SJSA1 (cell line): ENCODE measurements at places on chromosomes 1 and 21. TPM values are rescaled to one million over a fixed set of nuclear protein-coding genes. Genes with fewer than 3 reads are reported as not detected.

PMF1 gene
- total RNA-seq, result 85.6 and 100 TPM in 2 replicates

- DNase-seq, result no peak
Observed at GRCh38 chr1:235923466-235924021, 56.8 kb upstream of the LYST start.

DNA sequence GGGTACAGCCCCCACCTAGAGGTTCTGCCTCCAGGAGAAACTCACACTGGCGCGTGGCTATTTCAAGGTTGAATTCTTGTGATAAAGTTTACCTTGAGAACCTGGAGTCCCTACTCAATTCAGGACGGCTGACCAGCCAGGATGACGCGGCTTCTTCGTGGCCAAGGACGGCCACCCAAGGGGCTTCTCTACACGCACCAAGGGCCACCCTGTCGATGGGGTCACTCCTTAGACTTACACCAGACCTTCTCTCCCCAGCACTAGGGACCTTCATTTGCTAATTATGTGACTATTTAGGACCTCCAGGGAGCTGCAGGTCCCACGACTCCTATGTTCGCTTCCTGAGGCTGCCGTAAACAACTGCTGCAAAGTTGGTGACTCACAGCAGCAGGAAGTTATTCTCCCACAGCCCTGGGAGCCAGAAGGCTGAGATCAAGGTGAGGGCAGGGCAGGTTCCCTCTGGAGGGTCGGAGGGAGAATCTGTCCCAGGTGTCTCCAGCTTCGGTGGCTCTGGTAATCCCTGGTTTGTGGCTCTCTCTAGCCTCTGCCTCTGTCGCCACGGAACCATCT is 135.9 kb downstream of the NPHP4 start:
- peak; percentile 92 for DNase-seq

DNA sequence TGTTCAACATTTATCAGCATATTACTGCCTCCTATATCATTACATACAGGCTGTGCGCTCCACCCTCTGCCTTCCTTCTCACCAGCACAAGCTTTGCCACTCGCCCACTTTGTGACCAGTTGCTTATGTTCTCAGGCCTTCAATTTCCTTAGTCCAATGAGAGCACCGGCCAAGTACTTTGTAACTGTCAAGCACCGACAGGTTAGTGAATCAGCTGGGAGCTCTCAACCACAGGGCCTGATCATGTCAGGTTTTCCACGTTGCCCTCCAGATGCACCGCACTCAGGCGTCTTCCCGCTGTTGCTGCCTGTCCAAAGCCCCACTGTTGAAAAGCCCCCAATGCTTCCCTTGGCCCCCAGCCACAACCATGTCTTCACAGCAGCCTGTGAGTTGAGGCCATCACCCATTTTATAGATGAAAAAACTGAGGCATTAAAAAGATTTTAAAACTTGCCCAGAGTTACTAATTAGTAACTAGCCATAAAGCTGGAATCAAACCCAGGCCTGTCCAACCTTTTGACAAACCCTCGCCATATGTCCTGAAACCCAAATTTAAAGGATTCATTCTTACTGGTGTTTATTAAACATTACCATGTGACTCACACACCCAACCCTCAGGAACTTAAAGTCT is 3.4 kb upstream of the KCNN3 start:
- no peak for DNase-seq

GRCh38 chr1:31881688-31882000 is 56.5 kb downstream of the PTP4A2 start:
- DNase-seq, result no peak

DNA sequence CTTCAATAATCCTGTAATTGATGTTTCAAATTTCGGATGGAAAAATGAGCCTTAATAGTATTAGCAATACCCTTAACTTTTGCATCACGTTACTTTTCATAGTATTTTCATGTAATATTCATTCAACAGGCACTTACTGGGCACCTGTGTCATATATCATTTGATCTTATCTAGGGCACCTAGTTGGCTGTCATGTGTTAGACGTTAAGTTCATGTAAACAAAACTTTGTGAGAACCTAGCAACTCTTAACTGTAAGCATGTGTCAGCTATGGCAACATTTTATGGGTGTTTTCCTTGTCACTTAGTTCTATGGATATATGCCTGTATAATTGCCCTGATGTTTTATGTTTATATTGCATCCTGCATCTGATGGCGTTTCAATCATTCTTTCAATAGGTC is 777 bp downstream of the LAMC2 start:
- no peak for DNase-seq
